ENCODE measurements at places on chromosomes 12 and 14.

DNA sequence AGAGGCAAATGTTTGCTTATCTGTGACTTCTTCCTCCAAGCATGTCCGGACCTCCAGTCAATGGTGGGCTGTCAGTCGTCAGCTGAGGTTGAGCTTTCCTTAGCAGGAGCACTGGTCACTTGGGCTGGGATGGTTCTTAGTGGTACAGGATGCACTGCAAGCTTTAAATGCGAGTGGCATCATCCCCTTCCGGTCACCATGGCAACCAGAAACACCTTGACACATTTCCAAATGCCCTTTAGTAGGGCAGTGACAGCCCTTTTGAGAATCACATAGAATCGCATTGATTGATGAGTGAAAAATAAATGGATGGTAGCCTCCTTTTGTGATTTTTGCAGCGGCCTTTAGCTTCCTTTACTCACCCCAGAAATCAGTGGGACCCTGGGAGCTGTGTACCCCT, 24.1 kb downstream of the NTF3 start:
- DNase-seq, result no peak

GRCh38 chr12:53219292-53219955, 12.4 kb upstream of the ITGB7 start:
- DNase-seq, result no peak

- DNase-seq, result no peak
Observed at GRCh38 chr12:132603240-132604150, 6.9 kb downstream of the LRCOL1 start.

DNA sequence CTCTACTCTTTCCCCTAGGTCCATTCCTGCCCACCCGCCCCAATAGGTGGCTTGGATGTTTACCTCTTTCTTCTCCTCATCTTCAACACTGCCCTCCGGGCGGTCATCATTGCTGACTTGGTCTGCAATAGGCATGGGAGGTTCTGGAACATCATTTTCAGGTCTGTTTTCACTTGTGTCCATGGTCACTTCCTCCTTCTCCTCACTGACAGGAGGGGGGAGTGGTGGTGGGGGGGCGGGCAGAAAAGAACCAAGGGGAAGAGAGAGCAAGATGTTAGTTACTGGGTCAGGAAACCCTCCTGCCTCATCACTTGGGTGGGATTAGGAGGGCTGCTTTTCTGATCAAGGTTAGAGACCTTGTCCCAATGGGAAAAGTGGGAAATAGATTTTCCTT, 12.1 kb upstream of the CDH24 start:
- DNase-seq, result no peak

DNA sequence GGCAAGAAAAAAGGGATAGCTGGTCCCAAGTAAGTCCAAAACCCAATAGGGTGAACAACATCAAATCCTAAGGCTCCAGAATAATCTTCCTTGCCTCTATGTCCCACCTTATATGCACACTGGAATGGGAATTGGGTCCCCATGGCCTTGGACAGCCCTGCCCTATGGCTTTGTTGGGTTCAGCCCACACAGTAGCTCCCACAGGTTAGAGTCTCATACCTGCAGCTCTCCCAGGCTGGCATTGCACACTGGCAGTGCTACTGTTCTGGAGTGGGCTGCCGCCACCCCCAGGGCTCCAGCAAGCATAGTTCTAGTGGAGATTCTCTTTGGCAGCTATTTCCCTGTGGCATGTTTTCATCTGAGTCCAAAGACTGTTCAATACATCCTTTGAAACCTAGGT, 352.4 kb upstream of the CLEC14A start:
- no peak for DNase-seq

GRCh38 chr12:77349689-77350370, 284.5 kb upstream of the E2F7 start:
- no peak for DNase-seq

DNA sequence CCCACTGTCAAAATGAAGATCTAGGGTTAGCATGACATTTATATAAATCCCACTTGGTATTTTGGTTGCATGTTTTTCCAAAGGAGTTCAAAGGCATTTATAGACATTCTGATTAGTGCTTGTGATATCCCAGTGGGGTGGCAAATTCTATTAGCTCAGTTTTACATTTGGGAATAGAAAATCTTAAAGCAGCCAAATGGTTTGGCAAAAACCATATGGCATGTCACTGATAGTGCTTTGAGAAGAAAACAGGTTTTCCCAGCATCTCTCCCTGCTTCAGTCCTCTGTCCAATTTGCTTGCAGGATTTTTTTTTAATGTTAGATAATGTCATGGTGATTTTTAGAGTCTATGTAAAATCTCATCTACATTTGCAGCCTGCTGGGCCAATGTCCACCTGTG, 225.1 kb upstream of the DIO3 start:
- DNase-seq, result no peak

GRCh38 chr12:68446901-68447796, 115.0 kb upstream of the MDM1 start:
- no peak for DNase-seq
